Neuronal stem cell (in vitro differentiated cells): ENCODE measurements at places on chromosomes 1 and 21.

DNA sequence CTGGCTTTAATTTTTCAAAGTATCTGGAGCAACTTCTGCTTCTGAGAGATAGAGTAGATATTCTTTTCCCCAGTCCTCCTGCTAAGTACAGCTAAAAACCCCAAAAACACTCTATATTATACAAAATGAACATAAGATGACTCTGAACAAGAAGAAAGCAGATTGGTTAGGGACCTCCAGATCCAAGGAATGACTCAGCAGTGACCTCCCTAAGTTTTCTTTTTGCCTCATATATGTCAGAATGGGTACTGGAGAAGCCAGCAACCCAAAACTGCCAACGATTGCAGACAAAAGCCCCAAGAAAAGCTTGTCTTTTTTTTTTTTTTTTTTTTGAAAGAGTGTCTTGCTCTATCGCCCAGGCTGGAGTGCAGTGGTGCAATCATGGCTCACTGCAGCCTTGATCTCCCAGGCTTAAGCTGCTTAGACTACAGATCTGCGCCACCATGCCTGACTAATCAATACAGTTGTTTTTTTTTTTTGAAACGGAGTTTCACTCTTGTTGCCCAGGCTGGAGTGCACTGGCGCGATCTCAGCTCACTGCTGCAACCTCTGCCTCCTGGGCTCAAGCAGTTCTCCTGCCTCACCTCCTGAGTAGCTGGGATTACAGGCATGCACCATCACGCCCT lies 22.7 kb downstream of the NDUFS5 start:
- no peak for DNase-seq

- DNase-seq = no peak
Observed at GRCh38 chr1:246226041-246226440, 281.0 kb downstream of the SMYD3 start.

GRCh38 chr1:82919837-82920236 lies 1079.1 kb downstream of the TTLL7 start:
- no peak for DNase-seq

GRCh38 chr1:2796890-2797740 lies 4.4 kb downstream of the TTC34 start:
- no peak for DNase-seq

DNA sequence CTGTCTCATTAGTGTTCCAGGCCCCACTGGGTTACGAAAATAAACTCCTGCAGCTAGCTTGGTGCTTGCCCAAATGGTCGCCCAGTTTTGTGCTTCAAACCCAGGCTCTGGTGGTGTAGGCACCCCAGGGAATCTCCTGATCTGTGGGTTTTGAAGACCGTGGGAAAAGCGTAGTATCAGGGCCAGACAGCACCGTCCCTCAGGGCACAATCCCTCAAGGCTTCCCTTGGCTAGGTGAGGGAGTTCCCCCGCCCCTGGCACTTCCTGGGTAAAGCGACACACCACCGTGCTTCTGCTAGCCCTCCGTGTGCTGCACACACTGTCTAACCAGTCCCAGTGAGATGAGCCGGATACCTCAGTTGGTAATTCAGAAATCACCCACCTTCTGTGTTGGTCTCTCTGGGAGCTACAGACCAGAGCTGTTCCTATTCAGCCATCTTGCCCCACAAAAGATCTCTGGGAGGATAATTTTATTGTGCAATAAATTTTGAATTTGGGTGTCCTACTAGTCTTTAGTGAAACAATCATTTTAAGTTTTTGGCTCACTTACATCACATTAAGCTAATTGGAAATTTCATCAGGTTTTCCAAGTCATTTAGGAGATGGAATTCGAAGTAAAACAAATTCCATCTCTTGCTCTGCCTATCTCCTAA lies 9.4 kb upstream of the SLC25A24 start:
- DNase-seq = no peak

- DNase-seq = no peak
Observed at GRCh38 chr1:15231714-15232201, 15.3 kb upstream of the FHAD1 start.

DNA sequence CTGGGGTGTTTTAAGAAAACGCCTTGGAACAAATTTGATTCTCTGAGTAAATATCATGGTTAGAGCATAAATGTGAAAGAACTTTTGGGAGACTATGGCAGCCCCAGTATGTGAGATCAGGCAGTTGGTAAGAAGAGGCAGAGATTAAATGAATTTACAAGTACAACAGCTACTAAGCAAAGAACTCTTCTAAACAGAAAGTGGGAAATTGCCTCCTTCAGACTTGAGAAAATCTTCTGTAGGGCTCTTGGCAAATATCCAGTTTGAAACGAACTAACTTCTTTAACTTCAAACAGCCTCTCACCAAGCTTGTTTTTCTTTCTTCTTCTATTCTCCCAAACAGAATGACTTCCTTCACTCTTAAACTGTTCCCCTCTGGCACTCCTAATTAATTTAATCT lies 337.7 kb downstream of the SIPA1L2 start:
- DNase-seq = no peak

- DNase-seq = no peak
Observed at GRCh38 chr1:204760350-204760749, 74.8 kb upstream of the LRRN2 start.

DNA sequence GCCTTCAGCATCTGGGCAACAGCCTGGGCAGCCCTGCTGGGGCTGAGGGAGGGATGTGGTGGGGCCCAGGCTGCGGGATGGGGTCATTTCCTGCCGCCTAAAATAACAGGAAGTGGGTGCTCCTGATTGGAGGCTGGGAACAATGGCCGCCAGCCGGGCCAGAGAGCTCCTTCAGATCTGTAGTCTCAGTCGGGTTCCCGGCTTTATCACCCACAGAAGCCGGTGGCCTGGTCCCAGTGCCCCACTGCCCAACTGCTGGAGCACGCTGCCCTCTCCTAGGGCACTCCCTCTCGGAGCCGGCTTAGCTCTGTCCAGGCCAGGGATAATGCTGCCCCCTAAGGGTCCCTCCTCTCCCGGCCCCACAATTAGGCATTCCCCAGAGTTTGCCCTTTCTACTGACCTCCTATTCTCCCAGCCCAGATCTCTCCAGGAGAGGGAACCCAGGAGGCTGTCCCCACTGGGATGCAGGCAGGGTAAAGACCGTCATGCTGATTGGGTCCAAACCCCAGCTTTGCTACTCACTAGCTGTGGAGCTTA lies 5.1 kb downstream of the MAP7D1 start:
- no peak for DNase-seq

- no peak for DNase-seq
Observed at GRCh38 chr1:32151319-32151787, 28.1 kb upstream of the TXLNA start.

GRCh38 chr1:11377001-11377583 lies 101.9 kb upstream of the DISP3 start:
- DNase-seq = no peak

DNA sequence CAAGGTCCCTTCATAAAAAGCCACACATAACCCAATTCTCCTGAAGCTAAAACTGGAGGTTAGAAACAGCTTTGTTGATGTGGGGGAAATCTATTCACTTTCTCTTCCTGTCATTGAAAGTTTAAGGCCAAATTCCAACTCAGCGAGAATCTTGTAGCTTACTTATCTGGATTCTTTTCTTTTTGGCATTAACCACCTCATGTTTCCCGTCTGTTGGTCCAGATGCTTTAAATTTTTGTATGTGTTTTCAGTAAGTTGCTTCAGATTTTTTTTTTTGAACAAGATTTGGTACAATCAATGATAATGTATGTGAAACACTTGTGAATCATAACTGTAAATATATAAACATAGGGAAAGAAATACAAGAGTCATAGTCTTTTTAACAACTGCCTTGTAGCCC lies 33.7 kb upstream of the NEK7 start:
- DNase-seq = no peak

DNA sequence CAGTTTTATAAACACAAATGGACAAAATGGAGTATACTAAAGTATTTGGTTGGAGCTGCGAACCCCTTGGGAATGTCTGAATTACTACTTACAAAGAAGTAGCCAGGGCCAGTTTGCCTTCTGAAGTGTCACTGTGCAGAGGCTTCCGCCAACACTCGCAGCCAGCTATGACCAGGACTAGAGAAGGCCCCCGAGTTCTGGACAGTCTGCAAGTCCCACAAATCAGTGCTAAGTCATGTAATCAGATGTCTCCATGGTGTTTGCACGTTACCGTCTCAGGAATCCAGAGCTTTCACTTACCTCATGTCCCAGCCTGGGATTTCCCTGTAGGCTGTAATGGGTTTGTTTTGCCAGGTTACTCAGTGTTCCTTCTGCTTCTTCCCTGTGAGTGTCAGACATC lies 106.6 kb upstream of the SPAG17 start:
- no peak for DNase-seq

DNA sequence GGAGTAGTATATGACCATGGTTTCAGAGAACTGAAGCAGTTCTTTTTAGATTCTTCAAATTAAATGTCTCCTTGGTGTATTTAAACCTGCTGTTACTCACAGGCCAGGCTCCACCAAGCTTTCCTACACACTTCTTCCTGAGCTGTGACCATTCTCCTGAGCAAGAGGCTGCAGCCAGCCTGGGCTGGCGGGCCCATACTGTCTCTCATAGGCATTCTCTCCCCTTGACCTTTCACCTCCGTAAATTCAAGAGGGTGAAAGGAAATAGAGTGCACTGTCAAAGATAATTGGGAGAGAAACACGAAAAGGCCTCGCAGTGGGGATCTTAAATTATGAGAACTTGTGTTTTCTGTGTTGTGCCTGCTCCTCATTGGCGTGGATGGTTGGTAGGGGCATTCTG lies 2.3 kb downstream of the ARF1 start:
- DNase-seq = no peak

DNA sequence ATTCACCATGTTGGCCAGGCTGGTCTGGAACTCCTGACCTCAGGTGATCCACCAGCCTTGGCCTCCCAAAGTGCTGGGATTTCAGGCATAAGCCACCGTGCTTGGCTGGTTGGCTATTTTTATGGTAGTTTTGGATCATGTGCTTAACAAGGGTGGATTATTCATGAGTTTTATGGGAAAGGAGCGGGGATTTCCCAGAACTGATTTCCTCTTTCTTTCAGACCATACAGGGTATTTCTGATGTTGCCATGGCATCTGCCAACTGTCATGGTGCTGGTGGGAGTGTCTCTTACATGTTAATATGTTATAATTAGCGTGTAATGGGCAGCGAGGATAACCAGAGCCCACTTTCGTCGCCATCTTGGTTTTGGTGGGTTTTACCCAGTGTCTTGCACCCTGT lies 3.2 kb downstream of the TRPM2 start:
- no peak for DNase-seq

DNA sequence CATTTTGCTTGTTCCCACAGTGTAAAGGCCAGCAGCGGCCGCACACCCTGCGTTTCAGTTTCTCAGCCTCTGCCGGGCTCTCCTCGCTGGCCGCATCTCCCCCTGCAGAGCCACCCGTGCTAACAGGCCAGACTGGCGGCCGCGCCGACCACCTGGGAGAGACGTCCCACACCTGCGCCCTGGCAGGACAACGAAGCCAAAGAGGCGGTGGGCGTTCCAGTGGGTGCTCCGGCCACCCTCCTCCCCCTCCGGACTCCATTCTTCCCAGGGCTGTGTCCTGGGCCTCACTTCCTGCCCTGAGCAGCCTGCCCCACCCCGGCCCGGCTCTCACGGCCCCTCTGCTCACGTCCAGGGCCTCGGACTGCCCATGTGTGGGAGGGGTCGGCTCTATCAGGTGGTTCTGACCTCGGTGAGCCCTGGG lies 31.9 kb upstream of the SLC19A1 start:
- no peak for DNase-seq

DNA sequence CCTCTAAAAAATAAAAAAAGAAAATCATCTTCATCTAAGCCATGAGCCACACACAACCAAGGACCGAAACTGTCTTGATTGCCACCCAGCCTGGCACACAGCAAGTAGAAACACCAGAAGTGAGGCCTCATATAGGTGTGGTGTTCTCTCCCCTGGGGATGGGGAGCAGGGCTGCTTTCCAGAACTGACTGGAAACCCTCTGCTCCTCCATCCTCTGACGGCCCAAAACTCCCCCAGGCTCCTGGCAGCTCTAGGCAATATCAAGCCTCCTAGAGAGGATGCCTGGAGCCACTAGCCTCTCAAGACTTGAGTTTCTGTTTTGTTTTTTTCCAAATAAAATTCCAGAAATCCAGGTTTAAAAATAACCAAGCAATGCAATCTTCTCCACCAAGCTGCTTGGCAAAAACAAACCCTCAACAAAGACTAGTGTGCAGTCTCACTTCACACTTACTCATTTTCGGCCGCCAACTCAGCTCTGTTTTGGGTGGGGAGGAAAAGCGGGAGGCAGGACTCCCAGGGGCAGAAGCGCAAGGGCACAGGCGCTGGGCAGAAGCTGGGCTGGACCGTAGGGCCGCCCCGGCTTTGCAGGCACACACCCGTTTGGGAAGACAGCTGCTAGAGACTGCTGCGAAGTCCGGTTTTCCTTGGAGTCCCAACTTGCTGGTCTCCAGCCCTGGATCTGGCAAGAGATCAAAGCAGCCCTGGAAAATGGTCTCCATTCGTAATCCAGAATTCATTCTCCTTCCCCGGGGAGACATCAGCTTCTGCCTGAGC lies 78.2 kb upstream of the CAPZB start:
- DNase-seq = no peak

- no peak for DNase-seq
Observed at GRCh38 chr1:76770979-76771378, 96.3 kb upstream of the ST6GALNAC5 start.

DNA sequence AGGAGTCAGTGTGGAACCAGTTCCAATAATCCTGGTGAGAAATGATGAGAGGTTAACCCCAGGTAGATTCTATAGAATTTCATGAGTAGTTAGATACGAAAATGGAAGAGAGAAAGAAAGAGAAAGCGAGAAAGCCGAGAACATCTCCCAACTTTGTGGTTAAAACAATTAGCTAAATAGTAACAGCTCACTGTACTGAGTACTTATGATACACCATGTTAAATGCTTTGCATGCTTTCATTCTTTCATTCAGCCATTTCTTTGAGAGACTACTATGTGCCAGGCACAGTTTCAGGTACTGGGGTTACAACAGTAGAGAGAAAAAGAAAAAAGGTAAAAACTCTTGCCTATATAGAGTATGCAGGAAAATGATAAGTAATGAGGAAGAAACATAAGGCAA lies 109.7 kb upstream of the SYT6 start:
- DNase-seq = no peak

- no peak for DNase-seq
Observed at GRCh38 chr1:212689196-212689725, 10.4 kb downstream of the BATF3 start.

- no peak for DNase-seq
Observed at GRCh38 chr1:214446772-214447556, 104.4 kb downstream of the PTPN14 start.

DNA sequence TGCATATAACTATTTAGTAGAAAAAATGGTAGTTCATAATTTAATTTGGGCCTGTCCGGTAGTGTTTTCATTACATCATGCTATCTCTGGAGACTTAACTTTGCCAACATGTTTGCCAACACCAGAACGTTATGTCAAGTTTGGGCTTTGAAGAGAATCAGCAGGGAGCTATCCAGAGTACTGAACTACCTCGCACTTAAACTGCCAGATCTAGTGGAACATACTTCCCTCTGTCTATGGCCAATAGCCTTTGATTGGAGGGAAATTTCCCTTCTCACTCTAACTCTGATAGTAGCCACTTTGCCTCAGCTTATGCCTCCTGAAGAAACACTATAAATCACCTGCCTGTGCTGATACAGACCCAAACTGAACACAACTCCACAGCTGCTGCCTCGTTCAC lies 10.0 kb downstream of the LRRC53 start:
- DNase-seq = peak; percentile 54
